ENCODE measurements at places on chromosomes 13 and 19.

- DNase-seq, result no peak
Measured at GRCh38 chr19:21047716-21048115, 27.3 kb downstream of the ZNF430 start.

GRCh38 chr13:42645717-42646116 lies 71.8 kb downstream of the TNFSF11 start:
- DNase-seq, result no peak

GRCh38 chr13:36090592-36090991 lies 40.6 kb downstream of the DCLK1 start:
- no peak for DNase-seq

DNA sequence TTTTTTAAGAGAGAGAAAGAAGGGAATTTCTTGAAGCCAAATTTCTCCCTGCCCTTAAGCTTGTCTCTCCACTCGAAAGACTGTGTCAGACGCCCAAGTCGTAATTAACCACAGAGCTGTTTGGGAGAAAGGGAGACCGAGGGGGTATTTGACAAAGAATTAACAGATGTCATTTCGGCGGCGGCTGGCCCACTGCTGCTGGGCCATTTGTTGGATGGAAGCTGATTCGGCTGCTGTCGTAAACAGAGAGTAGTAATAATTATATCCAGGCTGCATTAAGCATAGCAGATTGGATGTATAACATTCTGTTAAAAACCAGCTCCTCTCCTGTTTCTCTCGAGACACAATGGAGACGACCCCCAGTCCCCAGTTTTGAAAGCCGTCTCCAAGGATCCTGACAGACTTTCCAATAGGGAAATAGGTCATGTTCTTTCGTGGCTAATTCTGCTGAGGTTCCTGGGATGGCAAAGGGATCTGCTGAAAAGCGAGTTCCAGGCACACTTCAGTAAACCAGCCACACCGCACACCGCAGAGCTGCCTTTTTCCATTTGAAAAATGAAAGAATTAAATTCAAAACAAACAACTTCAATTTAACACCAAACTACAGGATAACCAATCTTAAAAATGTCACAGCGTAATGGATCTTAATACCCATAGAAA lies 71.5 kb downstream of the KCTD15 start:
- no peak for DNase-seq

DNA sequence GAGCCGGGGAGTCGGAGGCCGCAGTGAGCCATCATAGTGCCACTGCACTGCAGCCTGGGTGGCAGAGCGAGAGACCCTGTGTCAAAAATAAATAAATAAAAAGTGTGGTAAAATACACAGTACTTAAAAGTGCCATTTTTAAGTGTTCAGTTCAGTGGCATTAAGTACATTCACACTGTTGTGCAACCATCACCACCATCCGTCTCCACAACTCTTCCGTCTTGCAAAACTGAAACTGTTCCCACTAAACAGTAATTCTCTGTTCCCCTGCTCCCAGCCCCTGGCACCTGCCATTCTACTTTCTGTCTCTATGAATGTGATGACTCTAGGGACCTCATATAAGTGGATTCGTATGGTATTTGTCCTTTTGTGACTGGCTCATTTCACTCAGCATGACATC lies 13.3 kb downstream of the SLC25A42 start:
- no peak for DNase-seq

GRCh38 chr19:1235625-1236538 lies 1.9 kb downstream of the CBARP start:
- DNase-seq, result no peak

GRCh38 chr19:45854167-45854778 lies 8.7 kb downstream of the SYMPK start:
- DNase-seq, result no peak

GRCh38 chr13:59774491-59774971 lies 389.2 kb downstream of the DIAPH3 start:
- DNase-seq, result no peak

DNA sequence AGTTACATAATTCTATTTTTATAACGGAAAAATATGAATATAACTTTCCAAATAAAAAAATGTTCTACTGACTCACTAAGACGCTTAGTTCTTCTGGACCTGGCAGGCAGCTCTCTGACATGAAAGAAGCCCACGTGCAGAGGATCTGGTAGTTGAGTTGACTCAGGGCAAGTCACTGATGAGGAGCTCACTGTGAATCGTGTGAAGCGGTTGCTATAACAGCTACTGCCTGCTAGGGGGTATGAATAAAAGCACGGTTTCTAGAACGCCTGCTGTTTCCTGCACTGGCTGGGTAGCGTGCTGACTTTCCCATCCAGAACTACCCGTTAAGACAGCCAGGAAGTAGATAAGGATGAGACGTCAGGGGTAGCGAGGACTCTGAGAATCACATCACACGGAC lies 54.7 kb upstream of the WASF3 start:
- no peak for DNase-seq

GRCh38 chr19:18073197-18073596 lies 13.5 kb downstream of the IL12RB1 start:
- DNase-seq, result no peak

DNA sequence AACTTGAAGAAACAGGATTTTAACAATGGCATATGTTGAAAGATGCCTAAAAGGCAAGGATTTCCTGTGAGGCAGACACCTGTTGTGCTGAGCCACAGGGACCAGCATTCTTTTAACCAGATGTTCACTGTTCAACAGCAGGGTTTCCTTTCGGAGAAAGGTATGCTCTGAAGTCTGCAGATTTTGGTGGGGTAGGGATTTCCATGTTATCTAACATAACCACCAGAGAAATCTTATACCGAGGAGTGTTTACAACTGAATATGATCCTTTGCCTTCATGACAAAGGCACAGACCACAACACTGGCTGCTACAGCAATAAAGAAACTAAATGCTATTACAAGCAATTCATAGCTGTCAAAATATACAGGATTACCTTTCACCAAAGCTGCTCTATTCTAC lies 48.1 kb downstream of the MPHOSPH8 start:
- DNase-seq, result peak; percentile 32

GRCh38 chr19:45468159-45468651 lies 409 bp downstream of the FOSB start:
- DNase-seq, result no peak

DNA sequence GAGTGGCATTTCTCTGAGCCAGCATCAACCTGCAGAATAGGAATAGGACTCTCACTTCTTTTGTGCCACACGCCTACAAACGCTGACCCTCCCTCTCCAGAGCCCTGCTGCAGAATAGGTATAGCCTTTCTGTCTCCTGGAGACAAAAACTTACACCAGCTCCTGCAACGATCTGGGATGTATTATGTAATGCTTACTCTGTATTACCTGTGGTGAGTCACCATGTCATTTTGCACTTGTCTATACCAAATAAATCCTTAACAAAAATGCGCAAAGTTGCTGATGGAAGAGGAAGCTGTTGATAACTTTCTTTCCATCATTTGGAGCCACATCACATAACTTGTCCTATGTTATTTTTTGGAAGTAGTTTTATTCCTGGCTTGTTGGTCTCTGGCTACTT lies 155.8 kb upstream of the FNDC3A start:
- no peak for DNase-seq

DNA sequence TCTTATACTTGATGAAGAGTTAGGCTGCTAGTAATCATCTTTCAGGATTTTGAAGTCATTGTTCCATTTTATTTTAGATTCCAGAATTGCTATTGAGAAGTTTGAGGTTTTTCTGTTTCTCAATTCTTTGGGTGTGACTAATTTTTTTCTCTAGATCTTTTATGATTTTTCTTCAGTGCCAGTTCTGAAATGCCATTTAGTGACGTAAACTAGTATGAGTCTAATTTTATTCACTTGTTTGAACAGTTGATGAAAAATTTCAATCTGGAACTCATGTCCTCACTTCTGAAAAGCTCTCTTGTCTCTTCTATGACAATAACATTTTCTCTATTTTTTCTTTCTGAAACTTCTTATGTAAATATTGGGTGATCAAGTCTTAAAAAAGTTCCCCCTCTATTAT lies 188.5 kb upstream of the HTR2A start:
- DNase-seq, result no peak

DNA sequence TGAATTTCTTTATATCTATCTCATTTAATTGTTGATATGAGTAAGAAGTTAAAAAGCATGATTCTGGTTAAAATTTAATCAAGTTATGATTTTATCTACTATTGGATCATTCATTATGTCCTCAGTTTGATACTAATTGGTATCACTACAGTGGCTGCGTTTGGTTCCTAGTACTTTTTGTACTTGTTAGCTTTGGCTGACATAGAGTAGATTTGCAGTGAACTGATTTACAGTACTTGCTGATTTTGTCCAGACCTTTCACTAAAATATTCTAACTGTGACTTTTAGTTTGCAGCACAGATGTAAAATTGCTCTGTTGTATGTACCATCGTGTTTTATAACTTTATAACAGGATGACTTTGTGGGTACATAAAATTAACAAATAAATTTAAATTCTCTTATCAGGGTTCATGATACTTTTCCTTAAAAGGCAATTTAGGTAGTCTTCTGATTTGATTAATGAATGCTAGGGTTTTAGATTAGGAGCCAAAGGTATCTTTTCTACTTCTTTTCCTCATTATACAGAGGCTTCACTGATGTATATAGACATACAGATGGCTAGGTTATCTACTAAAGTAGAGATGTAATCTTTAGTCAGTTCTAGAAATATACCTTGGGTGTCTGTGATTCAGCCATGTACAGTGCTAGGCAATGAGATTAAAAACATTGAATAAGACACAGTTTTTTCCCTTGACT lies 8.7 kb downstream of the UCHL3 start:
- DNase-seq, result no peak

DNA sequence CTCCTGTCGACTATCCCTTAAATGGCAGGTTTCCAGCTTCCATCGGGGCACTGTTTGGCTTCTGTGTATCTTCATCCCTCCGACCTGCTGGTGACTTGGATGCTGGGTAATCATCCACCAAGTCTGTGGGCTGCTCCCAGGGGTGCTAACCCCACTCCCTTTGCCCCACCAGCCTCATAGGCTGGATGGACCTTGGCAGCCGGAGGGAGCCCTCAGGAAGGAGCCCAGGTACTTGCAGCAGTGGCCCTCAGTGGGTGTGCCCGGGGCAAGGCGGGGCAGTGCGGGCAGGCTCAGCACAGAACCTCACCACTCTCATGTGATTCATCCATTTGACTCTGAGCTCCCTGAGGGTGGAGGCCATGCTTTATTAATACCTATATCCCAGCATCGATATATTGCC lies 27.4 kb upstream of the TUBGCP3 start:
- no peak for DNase-seq

GRCh38 chr13:68417801-68418200 lies 1187.7 kb upstream of the PCDH9 start:
- DNase-seq, result no peak

- no peak for DNase-seq
Measured at GRCh38 chr13:74530011-74530410, 395.8 kb upstream of the KLF12 start.

- no peak for DNase-seq
Measured at GRCh38 chr19:19151418-19151817, 13.1 kb upstream of the TMEM161A start.

GRCh38 chr19:28940751-28941500 lies 272.0 kb downstream of the UQCRFS1 start:
- DNase-seq, result no peak

GRCh38 chr19:46559203-46559602 lies 41.9 kb upstream of the CALM3 start:
- DNase-seq, result no peak

DNA sequence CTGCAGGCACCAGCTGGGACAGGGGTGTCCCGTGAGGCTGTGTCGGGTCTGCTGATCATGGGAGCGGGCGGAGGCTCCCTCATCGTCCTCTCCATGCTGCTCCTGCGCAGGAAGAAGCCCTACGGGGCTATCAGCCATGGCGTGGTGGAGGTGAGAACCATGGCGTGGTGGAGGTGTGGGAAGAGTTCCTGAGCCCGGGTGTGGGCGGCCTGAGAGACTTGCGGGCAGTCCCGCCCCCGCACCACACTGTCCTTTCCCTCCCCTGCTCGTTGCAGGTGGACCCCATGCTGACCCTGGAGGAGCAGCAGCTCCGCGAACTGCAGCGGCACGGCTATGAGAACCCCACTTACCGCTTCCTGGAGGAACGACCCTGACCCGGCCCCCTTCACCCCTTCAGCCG lies 10.7 kb downstream of the APLP1 start:
- DNase-seq, result no peak

GRCh38 chr19:2476451-2477140 lies 669 bp downstream of the GADD45B start:
- DNase-seq, result peak; percentile 67

GRCh38 chr13:41633776-41634175 lies 176.4 kb downstream of the RGCC start:
- DNase-seq, result no peak

DNA sequence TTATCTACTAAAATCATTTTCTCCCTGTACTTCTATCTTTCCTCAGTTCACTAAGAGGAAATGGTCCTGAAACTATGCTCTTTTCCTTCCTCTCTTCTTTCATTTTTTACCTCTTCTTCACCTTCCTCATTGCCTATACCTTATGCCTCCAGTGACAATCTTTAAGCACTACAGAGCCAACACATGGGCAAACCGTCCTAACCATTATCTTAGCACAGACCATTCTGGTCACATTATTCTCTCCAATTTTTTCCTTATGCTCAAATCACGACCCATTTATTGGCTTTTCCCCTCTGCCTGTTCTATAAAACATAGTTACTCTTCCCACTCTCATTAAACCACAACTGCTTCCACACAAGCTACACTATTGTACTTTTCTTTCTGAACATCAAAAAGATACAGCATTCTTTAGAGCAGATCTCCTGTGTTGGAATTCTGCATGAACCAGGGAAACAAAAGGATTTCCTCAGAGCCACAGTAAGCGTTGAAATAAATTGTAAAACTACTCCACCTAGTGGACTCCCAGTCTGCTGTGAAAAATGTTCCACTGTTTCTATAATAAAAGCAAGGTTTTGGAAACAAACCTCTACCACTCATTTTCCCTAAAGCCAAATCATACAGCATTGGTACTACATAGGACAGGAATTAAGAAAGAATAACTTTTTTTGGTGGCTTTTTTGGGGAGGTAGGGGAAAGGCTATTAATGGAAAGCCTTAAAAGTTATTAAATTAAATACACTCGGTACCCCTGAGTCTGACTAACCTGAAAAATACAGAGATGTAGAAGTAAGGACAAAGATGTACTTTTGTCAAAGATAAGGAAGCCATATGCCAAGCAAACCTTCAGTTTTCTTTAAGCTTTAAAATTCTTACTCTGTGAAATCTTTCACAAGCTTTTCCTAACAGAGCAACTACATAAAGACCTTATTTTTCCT lies 19.5 kb downstream of the NUFIP1 start:
- no peak for DNase-seq

- no peak for DNase-seq
Measured at GRCh38 chr19:23287620-23288019, 37.4 kb upstream of the ZNF724 start.

GRCh38 chr19:2040647-2041432 lies 10.2 kb downstream of the MKNK2 start:
- no peak for DNase-seq

Measured in WTC11 (cell line).